ENCODE measurements at places on chromosomes 5 and 9. TPM values are rescaled to one million over a fixed set of nuclear protein-coding genes. Genes with fewer than 3 reads are reported as not detected.
A peak's percentile ranks its signal among the peaks of the same experiment; 100 is the strongest.

- DNase-seq, result no peak
Measured at GRCh38 chr9:71465392-71465791, 302.9 kb downstream of the CEMIP2 start.

- peak; percentile 65 for DNase-seq
Measured at GRCh38 chr5:5511904-5512416, 89.5 kb downstream of the ICE1 start.

DNA sequence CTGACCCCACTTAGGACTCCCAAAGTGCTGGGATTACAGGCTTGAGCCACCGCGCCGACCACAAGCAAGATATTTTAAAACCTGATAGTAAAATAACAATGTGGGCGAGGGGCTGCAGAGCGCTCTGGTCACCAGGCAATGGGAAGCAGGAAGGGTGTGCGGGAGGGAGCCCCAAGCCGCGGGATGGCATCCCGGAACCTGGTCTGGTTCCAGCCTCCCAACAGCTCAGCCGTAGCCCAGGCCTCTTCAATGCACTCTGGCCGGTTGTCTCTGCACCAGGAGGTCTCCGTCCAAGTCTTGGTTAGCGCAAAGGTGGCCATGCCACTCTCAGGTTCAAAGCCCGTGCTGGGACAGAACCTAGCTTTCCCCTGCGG lies 694 bp upstream of the UAP1L1 start:
- no peak for DNase-seq

GRCh38 chr5:122656160-122656559 lies 118.7 kb upstream of the SNX2 start:
- no peak for DNase-seq

DNA sequence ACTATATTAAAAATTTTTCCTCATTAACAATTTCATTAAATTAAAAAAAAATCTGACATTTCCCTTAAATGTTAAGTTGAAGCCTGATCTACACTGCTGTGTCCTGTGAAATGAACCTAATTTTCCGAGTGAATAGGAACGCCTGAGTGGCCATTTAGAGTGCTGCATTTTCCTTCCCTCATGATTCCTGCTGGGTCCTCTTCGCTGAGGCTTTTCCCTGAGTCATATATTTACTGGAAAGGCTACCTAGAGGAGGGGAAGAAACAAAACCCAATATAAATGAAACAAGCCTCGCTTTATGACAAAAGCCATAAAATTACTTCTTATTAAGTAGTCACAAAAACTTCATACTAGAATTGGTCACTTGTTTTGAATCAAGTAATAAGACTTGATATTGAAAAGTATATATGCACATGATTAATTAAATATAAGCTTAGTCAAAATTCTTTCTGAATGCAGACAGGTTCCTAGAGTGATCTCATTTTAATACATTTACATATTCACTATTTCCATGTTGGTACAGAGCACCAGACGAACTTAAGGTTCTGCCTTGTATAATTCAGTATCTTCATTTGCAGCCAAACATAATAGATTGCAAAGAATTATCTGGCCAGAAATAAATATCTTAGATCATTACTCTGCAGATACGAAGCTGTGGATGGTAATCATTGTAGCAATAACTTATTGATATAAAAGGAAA lies 6.3 kb upstream of the ISCA1 start:
- no peak for DNase-seq

DNA sequence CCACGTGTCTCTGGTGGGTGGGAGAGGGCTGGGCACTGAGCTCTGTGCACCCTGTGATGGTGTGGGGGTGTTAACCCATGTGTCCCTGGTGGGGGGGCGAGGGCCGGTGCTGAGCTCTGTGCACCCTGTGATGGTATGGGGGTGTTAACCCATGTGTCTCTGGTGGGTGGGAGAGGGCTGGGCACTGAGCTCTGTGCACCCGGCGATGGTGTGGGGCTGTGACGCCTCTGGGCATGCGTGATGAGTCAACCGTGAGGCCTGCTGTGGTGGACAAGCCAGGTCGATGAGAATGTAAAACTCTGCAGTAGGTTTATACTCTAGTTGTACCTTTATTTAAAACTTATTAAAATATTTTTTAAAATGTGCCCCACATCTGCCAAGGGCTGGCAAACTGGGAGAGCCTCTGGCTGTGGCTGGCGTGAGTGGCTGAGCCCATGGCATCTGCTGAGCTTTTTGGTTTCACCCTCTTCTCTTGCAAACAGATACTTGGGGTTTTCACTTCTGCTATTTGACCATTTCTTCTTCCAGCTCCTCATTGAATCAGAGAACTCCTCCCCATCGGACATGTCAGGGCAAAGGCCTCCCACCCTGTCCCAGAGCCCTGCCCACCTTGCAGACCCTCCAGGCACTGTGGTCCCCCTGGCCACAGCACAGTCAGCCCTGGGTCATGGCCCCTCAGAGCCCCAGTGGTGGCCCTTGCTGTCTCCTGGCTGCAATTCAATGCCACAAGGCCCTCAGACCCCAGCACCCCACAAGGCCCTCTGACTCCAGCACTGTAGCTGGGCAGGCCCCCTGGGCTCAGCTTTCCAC lies 18.5 kb upstream of the EXOC3 start:
- DNase-seq, result peak; percentile 63

The ORM2 gene
- total RNA-seq, result 4.7 TPM

DNA sequence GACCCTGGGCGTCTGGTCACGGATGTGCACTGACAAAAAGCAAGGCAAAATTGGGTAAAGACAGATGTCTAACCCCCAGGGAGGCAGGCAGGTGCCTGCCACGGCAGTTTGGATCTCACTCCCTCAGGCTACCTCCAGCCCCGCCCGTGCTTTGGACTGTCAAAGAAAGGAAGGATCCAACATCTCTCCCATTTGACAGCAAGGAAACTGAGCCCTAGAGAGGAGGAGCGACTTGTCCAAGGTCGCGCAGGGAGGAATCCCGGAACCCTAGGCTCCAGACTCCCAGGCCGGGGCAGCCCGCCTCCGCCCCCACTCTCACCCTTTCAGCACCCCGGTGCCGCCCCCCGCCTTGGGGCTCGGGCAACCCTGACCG lies 376 bp downstream of the GOLGA1 start:
- no peak for DNase-seq

DNA sequence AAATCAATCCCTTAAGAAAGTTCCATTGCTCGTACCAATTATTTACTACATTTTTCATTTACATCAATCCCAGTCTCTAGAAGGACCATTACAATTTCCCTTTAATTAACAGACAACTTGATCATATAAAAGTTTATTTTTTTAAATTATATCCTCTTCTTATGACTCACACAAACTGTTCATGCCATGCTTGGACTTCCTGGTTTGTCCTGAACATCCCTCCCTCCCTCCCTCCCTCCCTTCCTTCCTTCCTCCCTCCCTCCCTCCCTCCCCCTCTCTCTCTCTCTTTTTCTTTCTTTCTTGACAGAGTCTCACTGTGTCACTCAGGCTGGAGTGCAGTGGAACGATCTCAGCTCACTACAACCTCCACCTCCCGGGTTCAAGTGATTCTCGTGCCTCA lies 11.6 kb upstream of the CLTB start:
- DNase-seq, result no peak

The GABBR2 gene
- 0.15 TPM for total RNA-seq

The DCP2 gene
- 23.7 TPM for total RNA-seq

GRCh38 chr5:59769832-59770231 lies 123.7 kb downstream of the PDE4D start:
- DNase-seq, result no peak

GRCh38 chr9:94900222-94901018 lies 173.9 kb downstream of the AOPEP start:
- no peak for DNase-seq

DNA sequence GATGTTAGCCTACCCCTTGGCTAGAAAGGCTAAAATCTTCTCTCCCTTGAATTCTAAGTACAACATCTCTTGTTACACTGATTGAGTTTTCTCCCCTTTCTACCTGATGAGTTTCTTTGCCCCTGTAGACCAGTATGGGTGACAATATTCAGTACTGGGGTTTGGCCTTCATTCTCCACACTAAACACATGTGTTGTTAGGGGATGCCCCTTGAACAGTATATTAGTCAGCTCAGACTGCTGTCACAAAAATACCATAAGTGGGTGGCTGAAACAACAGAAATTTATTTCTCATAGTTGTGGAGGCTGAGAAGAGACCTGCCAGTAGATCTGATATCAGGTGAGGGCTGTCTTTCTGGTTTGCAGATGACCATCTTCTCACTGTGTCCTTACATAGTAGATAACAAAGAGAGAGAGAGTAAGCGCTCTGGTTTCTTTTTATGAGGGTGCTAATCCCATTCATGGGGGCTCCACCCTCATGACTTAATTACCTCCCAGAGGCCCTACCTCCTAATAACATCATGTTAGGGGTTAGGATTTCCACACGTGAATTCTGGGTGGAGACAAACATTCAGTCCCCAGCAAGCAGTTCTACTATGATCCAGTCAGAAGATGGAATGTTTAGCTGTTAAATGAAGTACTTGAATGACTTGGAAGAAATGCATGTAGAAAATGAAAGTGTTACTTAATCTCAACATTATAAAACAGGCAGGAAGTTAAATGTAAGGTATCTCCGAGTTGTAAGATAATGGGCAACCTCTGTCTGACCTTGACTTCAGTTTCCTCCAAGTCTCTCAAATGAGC lies 17.5 kb downstream of the VLDLR start:
- DNase-seq, result no peak

The PSD2 gene
- total RNA-seq, result 0.11 TPM

DNA sequence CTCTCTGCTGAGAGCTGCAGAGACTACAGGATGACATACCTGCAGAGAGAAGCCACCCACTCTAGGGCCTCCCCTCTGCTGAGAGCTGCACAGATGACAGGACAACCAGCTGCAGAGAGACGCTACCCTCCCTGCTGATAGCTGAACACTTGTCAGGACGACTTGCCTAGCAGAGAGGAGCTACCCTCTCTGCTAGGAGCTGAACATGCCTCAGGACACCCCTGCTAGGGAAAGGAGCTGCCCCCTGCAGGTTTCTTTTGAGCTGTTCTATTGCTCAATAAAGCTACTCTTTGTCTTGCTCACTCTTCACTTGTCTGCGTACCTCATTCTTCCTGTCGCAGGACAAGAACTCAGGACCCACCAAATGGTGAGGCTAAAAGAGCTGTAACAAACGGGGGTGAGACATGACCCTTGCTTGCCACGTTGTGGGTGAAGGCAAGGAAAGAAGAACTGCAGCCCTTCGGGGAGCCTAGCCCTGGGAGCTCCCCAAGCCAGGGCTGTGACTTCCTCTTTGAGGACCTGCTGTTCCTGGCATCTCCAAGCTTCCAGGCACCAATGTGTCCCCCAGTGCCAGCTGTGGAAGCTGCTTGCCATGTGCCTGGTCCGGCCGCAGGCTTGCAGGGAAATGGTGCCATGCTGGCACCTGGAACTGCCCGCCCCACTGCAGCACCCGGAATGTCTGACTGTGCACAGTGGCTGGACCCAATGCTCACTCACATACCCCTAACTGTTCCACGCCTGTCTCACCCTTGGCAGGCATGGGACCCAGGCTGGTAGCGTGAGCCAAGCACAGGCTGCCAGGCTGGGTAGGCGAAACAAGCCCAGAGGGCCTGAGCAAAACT lies 5.1 kb upstream of the TESK1 start:
- peak; percentile 61 for DNase-seq

DNA sequence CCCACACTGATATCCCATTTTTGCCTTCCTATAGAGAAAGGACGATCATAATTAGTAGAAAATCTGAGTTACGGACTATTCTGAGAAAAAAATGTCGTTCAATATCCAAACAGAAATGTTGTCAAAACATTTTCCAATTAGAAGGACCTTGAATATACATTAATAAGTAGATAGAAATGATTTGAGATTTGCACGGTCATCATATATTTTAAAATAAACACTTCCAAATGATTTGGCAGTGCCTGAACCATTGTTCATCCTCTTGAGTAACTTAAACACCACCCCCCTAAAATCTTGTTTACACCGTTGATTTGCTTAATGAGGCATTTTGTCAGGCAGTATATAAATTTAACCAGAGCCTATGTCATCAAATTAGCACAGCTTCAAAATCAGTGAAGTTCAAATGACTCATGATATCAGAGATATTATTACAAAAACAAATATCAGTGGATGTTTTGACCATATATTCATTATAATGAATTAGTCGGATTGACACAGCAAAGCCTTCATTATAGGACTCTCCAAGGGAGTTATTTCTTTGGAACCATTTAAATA lies 105.0 kb downstream of the ACTL7B start:
- DNase-seq, result no peak

GRCh38 chr5:6464441-6464840 lies 15.8 kb downstream of the UBE2QL1 start:
- no peak for DNase-seq

DNA sequence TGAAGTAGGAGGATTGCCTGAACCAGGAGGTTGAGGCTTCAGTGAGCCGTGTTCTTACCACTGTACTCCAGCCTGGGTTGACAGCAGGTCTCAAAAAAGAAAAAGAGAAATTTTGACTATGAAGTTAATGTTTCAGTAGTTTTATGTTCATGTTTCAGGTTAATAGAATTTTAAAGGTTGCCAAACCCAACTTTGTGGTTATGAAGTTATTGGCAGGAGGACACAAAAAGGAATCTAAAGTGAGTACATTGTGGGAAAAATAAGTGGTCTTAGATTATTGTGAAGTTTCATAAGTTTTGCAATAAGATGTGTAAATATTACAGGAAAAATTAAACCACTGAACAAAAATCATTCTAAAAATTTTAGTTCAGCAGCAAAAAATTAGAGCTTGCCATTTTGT lies 78.6 kb downstream of the GOLM1 start:
- no peak for DNase-seq

The HSPA5 gene
- total RNA-seq, result 170 TPM

The PCDHGB4 gene
- total RNA-seq, result 3.1 TPM

The NR5A1 gene
- total RNA-seq, result 0.30 TPM

GRCh38 chr9:136861874-136862457 lies 4.1 kb downstream of the EDF1 start:
- no peak for DNase-seq

The KIF27 gene
- 5.3 TPM for total RNA-seq

- DNase-seq, result no peak
Measured at GRCh38 chr5:127987354-127988145, 96.0 kb upstream of the SLC12A2 start.

GRCh38 chr9:134217431-134218210 lies 53.3 kb upstream of the RNU6ATAC start:
- no peak for DNase-seq

GRCh38 chr5:114204923-114205322 lies 156.9 kb upstream of the KCNN2 start:
- DNase-seq, result no peak

The SLCO6A1 gene
- total RNA-seq, result not detected

GRCh38 chr5:68170826-68171558 lies 44.6 kb upstream of the PIK3R1 start:
- DNase-seq, result peak; percentile 37

The TAF11L14 gene
- not detected for total RNA-seq

The PCDHGC4 gene
- total RNA-seq, result 24.7 TPM

The TAF1L gene
- not detected for total RNA-seq

The SLC36A1 gene
- 13.8 TPM for total RNA-seq

DNA sequence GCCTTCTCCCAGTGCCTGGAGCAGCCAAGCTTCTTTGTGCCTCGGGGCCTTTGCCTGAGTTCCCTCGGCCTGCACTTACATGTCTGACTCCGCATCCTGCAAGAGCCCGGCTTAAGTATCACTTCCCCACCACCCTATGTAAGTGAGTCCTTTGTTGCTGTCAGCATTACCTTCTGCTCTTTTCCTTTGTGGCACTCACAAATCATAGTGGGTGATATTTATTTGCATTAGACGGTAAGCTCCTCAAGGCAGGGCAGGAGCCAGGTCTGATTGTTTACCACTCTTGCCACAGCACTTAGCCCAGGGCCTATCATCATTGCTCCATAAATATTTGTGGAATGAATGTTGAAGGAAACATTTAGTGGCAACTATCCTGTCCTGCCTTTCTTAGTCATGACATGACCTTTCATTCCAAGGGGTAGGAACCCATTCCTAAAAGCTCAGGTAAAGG lies 4.8 kb downstream of the GM2A start:
- DNase-seq, result peak; percentile 50

GRCh38 chr9:92635760-92636159 lies 34.2 kb downstream of the IPPK start:
- DNase-seq, result no peak

The TMED9 gene
- total RNA-seq, result 133 TPM
